ENCODE measurements at places on chromosomes 1 and 21.

GRCh38 chr1:27569088-27569460, 34.9 kb downstream of the AHDC1 start:
- DNase-seq = no peak

DNA sequence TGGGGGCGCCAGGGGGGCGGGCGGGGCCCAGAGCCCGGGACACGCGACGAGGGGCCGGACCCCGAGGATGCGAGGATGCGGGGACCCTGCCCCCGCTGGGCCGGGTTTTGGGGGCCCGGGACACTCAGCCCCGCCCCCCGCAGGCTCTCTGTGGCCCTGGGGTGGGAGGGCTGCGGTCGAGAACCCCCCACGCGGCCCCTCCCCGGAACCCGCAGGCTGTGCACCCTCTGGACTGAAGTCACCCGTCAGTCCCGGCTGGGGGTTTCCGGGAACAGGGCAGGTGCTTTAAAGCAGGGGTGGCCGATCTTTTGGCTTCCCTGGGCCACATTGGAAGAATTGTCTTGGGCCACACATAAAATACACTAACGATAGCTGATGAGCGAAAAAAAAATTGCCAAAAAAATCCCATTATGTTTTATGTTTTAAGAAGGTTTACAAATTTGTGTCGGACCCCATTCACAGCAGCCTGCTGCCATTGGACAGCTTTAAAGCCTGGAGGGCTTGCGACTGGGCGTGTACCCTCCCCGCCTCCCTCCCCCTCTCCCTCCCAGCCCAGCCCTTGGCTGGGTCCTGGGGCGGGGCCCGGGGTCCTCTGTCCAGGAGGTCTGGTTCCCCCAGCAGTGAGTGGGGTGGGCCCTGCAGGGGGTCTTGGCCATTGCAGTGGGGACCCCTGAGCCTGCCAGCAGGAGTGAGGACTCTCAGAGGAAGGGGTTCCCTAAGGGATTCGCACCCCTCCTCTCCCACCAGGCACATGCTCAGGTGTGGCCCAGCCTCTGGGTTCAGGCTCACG, 21.6 kb upstream of the C1orf159 start:
- no peak for DNase-seq

DNA sequence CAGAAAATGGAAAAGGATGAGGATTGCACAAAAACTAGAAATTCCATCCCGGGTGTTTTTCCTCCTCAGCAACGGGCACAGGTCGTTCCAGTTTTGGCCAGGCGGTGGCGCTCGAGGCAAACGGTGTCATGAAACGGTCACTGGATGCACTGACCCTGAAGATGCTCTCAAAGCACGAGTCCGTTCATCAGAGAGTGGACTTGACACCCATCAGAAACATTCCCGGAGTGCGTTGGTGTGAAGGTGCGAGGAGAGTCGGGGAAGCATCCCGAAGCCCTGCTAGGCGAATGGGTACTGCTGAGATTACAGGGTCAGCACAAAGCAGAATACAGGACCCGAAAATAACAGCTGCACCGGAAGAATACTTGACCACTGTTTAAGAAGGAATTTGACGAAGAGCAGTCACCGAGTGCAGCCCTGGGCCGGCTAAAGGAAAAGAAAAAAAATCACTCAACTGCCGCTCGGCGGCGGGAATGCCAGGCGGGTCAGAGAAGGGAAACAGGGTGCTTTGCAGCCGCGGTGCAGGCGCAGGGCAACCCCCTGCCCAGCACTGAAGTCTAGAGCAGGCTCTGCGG, 71.7 kb upstream of the ETS2 start:
- peak; percentile 36 for DNase-seq

- no peak for DNase-seq
These were observed 67.5 kb upstream of the DUSP10 start for GRCh38 chr1:221809091-221810029.

DNA sequence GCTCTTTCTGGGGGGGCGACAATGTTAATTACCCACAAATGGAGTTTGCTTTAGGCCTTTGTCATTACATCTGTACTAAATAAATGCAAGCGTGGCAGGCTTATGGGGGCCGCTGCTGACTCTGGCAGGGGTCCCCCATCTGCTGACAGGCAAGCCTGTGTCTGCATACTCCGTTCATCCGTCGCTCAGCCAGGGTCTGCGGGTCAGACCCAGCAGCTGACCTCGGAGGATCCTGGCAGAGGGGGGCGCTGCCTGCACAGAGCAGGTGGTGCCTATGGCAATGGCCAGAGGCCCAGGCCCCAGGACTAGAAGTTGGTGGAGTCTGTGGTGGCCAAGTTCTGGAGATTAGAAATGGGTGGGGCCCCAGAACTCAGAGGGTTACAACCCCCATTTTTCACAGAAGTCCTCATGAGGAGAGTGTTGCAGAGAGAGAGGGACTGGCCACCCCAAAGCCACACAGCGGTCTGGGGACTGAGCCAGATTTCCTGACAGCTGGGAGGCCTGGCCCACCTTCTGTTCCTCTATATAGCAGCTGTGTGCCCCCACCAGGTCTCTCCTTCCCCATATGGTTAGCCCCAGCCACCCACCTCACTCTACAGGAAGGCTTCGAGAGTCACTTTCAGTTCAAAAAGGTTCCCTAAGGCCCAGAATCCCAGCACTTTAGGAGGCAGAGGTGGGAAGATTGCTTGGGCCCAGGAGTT, 31.0 kb downstream of the TTC39A start:
- no peak for DNase-seq

GRCh38 chr1:171606402-171606941, 15.6 kb upstream of the MYOCOS start:
- DNase-seq = no peak

All from SW 1271 (cell line).